ENCODE measurements at places on chromosomes 1 and 21.

DNA sequence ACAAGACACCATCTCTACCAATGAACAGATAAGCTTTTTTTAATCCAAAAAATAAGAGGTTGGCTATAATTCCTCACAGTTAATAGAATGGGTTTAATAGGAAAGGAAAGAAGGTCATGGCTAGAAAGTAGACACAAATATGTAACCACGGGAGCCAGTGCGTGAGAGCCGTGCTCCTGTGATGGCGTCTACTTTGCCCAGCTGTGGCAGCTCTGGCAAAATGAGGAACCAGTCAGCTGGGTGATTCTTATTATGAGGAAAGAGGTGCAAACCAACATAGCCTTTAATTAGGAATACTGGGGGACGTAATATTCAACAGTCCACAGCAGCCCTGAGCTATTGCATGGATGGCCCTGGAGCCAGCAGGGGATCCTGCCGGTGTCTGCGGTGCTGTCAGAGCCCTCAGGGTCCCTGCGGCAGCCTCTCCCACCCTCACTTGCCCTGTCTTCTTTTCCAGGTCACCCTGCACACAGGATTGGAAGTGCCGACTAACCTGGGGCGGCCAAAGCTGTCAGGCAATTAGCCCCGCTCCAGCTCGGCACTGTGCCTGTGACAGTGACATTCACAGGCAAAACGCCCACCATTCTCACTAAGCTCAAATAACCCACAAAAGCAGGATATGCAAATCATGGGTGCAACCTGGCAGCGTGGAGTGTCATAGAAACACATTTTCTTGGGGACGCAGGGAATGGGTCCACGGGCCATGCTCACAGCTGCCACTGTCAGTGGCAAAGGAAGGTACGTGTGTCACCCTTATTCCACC, 25.9 kb upstream of the GNPAT start:
- no peak for DNase-seq

DNA sequence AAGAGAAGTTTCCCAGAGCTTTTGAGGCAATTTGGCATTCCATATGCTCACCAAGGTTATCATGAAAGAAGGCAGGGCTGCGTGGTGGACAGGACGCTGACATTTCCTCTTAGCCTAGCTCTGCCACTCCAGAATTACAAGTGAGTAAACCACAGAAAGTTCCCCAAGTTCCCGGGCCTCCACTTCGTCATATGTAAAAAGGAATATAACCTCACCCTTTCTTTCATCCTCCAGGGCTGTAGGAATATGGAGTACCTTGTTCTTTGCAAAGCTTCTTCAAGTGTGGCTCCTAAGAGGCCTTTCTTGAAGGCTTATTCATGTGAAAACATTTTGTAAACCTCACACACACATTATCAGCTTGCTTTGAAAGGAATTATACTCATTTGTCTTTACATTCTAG, 210.2 kb downstream of the GREM2 start:
- DNase-seq, result no peak

GRCh38 chr1:175480343-175480822, 263.0 kb downstream of the TNR start:
- DNase-seq, result no peak

- DNase-seq, result no peak
These were observed 161.7 kb downstream of the NTMT2 start for GRCh38 chr1:170307426-170307825.

DNA sequence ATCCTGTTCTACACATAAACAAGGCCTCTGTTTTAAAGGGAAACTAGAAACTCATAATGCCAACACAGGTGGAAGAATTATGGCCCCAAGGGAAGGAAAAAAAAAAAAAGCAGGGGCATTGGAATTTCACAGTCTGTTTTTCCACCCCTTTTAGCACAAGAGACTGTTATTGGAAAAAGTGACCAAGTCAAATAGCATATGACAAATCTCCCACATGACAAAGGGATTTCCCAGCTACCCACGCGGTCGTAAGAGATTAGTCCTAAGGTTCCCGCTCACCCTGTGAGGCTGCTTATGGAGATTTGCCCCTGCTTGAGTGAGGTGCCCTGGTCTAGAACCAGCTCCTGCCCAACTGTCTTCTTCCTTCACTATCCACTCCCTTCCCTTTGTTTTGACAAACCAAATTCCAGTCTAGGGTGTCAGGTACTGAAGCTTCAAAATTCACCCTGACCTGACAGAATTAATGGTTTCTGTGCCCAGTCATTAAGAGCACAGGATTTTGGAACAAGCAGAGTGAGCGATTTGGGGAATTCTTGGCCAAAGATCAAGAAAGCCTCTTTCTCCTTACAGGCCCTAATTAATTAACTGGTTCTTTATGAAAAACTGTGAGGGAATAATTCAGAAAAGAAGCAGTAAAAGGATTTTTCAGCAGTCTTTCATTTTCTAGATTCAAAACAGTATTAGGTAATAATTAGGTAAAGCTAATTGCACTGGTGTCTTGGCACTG, 107.3 kb downstream of the NMNAT2 start:
- no peak for DNase-seq

DNA sequence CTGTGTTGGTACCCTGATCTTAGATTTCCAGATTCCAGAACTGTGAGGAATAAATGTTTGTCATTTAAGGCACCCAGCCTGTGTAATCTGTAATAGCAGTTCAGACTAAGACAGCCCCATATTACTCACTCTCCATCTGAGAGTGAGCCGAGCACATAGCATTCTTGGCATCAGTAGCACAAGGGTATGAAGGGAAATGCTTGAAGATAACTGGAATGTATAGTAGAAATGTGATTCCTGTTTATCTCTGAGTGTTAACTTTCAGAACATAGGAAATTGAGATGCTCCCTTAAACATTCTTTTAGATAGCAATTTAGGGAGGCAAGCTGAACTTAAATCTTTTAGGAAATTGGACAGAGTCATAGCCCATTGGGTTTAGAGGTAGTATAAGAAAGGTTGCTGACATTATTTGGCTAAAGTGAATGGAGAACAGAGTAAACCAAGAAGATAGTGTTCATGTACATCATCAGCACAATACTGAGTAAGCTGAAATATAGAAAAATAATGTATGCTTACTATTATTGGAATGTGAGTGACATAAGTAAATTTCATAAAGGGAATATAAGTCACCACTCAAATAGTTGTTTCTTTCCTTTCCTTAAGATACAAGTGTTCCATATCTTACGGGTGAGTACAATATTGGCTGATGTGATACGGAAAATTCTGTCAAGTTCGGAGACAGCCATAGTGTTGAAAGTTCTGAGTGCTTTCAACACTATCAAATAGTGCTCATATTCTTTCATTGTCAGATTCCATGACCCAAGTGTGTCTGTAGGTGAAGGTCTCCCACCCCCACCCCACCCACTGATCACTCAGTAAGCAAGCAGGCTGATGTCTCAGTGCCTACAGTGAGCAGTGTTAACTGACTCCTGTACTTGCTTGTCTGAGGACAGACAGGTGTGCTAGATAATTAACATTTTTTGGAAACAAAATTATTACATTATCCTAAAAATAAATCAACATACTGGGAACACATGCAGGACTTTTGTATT, 73.7 kb downstream of the LRRC8D start:
- peak; percentile 45 for DNase-seq

DNA sequence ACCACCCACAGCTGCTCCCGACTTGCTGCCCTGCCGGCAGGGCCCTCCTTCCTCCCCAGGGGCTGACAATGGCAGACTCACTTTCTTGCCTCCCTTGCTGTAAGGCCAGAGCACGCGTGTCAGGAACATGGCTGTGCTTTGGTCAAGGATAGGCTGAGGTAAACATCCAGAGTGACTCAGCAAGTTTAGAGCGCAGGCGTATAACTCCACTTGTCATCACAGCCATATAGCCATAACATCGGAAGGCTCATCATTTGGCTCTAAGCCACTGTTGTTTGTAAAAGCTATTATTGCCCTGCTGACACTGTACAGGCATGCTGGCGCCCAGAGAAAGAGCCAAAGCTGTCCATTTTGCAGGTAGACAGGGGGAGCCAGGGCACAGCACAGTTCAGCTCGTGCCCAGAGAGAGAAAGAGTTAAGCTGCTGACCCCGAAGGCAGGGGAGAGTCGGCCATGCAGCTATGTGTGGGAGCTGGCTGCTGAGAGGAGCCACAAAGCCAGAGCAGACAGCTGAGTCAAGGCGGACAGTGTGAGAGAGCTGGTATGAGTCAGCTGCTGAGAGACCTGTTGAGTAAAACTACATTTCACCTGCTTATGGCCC, 60.6 kb downstream of the GNG4 start:
- DNase-seq, result no peak

DNA sequence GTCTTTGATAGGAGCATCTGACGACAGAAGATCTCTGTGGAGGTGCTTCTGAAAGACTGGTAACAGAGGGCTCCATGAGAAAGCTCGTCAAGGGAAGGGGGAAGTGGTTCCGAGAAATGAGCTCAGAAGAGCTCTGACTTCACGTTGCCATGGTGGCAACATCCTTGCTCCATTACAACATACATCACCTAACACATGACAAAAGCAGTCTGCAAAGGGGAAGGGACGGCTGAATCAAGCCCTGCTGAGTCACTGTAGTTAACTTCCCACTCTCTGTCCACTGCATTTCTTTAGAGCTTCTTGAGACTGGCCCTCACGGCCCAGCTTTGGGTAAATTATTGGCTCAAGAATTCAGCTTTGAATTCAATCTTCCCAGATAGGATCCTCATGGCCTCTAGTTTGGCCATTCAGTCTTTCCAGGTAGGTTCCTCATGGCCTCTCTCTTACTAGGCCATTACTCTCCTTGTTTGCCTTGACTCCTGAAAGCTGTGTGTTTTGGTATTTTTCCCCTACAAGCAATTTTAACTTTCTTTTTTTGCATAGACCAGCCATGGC, 88.0 kb upstream of the ZNF648 start:
- peak; percentile 56 for DNase-seq

DNA sequence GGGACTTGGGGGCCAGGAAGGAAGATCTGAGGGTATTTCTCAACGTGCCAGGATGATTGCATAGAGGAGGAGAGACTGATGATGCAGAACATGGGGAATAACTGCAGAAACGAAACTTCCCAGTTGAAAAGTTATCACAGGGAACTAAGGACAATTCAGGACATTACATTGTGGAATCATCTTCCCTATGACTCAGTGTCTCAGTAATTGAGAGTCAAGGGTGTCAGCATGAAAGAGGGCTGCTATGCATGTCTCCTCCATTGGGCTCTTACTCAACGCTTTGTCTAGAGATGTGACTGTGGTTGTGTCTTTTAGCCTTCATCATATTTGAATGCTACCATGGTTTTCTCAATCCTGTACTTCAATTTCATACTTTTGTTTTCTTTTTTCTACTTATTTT, 48.9 kb upstream of the PTGFR start:
- no peak for DNase-seq

- peak; percentile 69 for DNase-seq
These were observed 99.5 kb upstream of the BMP8A start for GRCh38 chr1:39391691-39392679.

GRCh38 chr1:224338150-224338838, 8.3 kb upstream of the NVL start:
- DNase-seq, result no peak

DNA sequence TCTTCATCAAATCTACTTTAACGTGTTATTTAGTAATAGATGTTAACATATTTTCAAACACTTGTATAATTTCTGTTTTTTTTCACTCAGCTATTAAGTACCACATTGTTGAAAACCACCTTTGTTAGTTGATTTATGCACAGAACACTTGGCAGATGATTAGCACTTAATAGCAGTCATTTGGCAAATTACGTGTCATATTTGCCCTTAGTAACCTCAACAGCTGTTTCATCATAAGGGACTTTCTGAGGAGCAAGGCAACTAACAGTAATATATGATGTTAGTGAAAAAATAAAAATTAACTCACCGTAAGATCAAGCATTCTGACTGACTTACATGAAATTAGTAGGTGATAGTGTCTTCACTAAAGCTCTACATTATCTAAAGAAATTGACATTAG, 186.4 kb downstream of the HMCN1 start:
- no peak for DNase-seq

GRCh38 chr1:57272150-57272549, 151.7 kb downstream of the DAB1 start:
- DNase-seq, result no peak

GRCh38 chr1:33654267-33654834, 181.9 kb downstream of the ZSCAN20 start:
- DNase-seq, result peak; percentile 55

GRCh38 chr1:119266386-119266785, 102.2 kb upstream of the HAO2 start:
- DNase-seq, result no peak

DNA sequence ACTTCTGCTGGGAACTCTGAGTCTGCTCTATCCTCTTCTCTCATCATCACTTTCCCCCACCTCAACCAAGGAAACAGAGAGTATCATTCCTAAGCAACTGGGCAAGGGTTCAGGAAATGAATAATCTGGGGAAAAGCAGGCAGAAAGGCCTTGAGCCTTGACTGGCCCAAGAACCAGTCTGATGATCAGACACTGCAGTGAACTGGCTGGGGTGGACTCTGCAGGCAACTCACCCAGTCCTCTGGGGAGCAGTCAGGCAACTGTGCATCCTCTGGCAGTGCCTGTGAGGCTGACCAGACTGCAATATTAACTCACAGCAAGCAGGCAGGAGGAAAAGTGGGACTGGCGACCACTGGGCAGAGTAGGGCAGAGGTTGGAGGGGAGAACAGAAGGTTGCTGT, 991 bp downstream of the ANKRD35 start:
- peak; percentile 49 for DNase-seq

DNA sequence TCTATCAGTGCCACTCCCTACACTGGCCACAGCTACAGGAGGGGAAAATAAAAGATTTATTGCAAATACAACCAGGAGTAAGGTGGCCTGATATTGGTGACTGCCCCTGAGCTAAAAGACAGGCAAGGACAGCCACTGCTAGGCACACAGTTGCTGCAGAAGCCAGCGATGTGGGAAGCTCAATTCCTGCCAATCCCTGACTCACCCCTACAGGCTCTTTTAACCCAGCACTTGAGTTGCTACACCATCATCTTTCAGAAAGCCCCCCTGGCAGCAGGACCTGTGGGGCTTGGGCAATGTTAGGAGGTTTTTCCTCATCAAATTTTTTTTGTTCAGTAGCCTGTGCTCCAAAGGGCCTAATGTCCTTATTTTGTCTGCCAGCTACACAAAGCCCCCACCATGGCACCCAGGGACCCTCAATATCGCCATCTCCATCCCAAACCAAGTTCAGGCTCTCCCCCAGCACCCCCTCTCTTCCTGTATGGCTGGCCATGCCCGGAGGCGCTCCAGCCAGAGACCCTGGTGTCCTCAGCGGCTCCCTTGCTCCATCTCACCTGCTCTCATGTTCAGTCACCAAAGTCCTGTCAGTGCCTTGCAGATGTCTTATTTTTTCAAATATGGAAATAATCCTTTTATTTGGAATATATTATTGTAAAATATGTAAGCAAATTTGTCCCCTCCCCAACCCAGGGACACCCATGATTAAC, 13.4 kb downstream of the CLEC20A start:
- no peak for DNase-seq

DNA sequence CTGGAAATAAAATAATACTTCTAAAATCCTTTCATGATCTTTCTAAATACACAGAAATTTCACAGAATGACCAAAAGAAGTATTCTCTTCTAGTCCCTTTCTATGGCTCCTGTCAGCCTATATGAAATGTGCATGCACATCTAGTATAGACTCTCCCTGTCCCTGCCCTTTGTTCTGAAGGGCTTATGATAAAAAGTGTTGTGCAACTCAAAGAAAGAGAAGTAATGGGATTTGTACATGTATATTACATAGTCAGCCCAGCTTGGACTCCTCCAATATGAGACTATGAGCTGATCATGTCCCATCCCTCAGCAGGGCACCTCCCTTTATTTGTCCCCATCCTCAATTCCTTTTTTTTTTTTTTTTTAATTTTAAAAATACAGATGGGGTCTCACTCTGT, 42.1 kb upstream of the LAX1 start:
- no peak for DNase-seq

Measured in AG08396 (cell line).